ENCODE measurements at places on chromosomes 7 and 10.

GRCh38 chr7:74000489-74001149, 27.4 kb upstream of the ELN start:
- DNase-seq, result no peak

DNA sequence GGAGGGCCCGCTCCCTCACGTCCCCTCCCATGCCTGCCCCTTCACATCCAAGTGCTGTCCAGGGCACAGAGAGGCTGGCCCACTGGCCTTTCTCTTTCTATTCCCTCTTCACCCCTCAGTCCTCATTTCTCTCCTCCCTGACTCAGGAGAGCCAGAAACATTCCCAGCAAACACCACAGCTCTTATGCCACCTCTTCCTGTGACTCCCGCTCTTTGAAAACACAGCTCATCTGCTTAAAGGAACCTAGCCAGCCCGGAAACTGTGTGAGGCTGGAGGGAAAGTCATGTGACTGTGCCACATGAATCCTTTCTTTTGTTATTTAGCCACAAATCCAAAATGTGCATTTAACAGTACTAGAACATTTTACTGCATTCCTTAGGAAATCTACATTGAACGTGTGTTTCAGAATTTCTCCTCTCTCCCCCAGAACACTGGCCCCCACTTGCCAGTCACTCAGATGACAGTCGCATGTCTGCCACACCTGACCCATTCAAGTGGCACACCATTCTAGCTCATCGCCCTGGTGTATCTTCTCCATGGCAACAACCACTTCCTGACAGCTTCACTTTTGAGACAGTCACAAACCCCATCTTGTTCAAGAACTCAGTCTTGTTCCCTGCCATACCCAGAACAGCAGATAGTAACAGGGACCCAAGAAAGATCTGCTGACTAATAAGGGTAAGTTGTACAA, 42.8 kb downstream of the GRB10 start:
- peak; percentile 32 for DNase-seq

GRCh38 chr10:112532189-112532588, 85.2 kb downstream of the VTI1A start:
- DNase-seq, result peak; percentile 3

GRCh38 chr10:13693783-13694700, 107.3 kb downstream of the PRPF18 start:
- no peak for DNase-seq

- no peak for DNase-seq
Measured at GRCh38 chr10:99435986-99436638, 5.7 kb upstream of the GOT1 start.
